HepG2 (cell line): ENCODE measurements at places on chromosomes 6 and 20.
A peak's percentile ranks its signal among the peaks of the same experiment; 100 is the strongest.

- H3K27me3 ChIP-seq: no peaks in the 10 kb centered on the region
- H3K4me3 ChIP-seq: no peak overlapping the region
- H3K27ac ChIP-seq: no peak overlapping the region
- no peak for DNase-seq
Measured at GRCh38 chr6:45299096-45299581, 29.0 kb upstream of the RUNX2 start.

DNA sequence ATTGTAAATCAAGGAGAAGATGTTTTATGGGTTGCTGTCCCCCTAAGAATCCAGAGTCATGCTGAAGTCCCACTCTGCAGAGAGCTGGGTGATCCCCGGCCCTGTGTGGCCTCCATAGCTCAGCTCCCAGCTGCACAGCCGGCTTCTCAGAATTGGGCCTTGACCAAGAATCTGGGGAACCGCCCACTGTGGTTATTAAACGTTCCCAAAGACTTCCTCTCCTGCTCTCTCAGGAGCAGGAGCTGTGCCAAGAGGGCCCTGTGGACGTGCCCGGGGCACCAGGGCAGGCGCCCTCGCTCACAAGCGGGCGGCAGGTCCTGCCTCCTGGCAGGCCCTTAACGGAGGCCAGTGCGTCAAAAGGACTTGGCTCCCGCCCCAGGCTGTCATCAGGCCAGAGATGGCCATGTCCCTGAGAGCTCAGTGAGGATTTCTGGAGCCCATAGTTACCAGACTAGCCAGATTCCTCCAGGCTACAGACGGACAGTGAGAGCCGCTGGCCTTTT lies 30.4 kb downstream of the ZC3H12D start:
- H3K27me3 ChIP-seq: no peaks in the 10 kb centered on the region
- H3K4me3 ChIP-seq: peak overlapping the region; percentile 19
- H3K27ac ChIP-seq: no peak overlapping the region
- H3K36me3 ChIP-seq: no peaks in the 10 kb centered on the region

GRCh38 chr20:675453-676314 lies at the start of gene SCRT2:
Gene SCRT2, minus strand, starts transcription at chr20:675802. Its CDS starts 201 bp downstream, at chr20:675601.
- peak; percentile 54 for DNase-seq
- no peaks in the 10 kb centered on the region for H3K36me3 ChIP-seq
- no peak within 1 kb of the TSS for H3K4me3 ChIP-seq
- peaks cover 5% of the 10 kb centered on the region; the same call in 1 of the 2 replicates for H3K4me1 ChIP-seq
- peaks cover 63% of the 10 kb centered on the region for H3K27me3 ChIP-seq

- no peaks in the 10 kb centered on the region for H3K4me1 ChIP-seq
- no peak for DNase-seq
- H3K27me3 ChIP-seq: no peaks in the 10 kb centered on the region
Measured at GRCh38 chr6:155915651-155916050, 460.0 kb upstream of the NOX3 start.

GRCh38 chr6:48983377-48983776 lies 479.7 kb downstream of the MMUT start:
- H3K27me3 ChIP-seq: no peaks in the 10 kb centered on the region; the same call in 1 of the 2 replicates
- H3K27ac ChIP-seq: no peak overlapping the region
- no peaks in the 10 kb centered on the region for H3K36me3 ChIP-seq
- no peak for DNase-seq
- H3K4me1 ChIP-seq: no peaks in the 10 kb centered on the region
- H3K4me3 ChIP-seq: no peak overlapping the region

DNA sequence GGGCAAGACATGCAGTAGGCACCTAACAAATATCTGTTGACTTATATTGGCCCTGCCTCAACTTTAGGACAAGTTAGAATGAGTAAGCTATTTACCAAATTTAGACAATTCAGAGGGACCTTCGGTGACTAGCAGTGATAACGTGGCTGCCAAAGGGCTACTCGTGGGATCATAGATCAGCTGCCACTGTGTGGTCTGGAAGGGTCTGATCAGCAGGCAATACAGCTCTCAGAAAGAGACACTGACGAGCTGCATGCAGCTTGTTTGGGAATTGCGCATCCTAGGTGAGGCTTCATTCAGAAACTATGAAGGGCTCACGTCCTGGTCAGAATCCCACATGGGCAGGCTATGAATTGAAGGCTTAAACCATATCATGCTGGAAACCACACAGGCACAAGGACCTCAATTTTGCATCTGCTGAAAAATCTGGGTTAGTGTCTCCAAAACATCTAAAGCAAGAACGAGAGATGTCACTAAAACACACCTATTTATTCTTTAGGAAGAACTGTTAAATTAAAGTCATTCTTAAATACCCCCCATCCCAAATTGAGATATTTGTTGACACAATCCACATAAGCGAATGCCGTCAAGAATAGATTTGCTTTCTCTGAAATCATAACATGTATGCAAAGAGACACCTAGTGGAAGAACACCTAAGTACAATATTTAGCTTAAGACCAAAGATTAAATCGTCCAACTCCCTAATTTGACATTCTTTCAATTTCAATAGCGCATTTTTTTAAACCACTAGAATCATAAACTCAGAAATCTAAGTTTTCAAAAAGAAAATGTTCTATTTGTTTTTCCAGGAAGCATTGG lies 79.6 kb downstream of the IPCEF1 start:
- peak; percentile 42 for DNase-seq
- no peak overlapping the region for H3K27ac ChIP-seq
- H3K4me1 ChIP-seq: no peaks in the 10 kb centered on the region
- H3K36me3 ChIP-seq: no peaks in the 10 kb centered on the region
- H3K4me3 ChIP-seq: no peak overlapping the region
- H3K27me3 ChIP-seq: peaks cover 4% of the 10 kb centered on the region; the same call in 1 of the 3 replicates
